ENCODE measurements at places on chromosomes 5 and 9.

DNA sequence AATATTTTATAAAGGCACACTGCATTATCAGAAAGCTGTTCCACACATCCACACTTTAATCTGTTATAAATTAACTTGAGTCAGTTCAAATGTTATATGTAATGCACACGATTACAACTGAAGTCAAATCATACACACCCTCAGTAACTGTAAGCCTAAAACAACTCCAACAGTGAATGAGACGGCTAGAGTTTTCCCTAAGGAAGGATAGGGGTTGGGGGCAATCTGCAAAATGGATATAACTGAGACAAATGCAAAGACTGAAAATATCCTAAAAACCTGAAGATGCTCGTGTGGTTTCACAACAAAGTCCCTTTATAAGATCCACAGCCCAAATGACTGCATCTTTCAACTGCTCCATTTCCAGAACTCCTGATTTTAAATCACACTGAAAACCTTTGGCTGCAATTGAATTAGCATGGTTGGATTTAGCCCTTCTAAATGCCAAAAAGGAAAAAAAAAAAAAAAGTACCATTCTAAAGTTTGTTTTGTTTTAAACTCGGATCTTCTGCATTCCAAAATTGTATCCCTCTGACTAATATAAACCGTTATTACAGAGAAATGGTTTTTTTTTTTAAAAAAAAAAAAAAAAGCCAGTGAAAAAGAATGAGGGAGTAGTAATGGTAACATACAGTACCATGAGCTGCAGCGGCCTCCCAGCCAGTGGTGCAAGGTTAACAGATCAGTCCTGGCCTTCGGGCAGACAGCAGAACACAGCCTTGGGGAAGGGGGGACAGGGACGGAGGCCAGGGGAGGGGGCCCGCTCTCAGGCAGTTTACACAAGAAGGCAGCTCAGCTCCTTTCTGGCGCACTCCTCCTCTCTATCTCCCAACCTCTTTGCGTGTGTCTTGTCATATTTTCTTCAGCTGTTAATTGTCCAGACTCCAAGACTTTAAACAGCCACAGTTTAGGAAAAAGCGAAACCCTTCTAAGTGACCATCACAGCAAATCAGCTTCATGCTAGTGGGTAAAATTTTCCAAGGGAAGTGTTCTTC, 166.1 kb downstream of the BNC2 start:
- peak; percentile 20 for DNase-seq

GRCh38 chr5:2817031-2817603, 65.6 kb upstream of the IRX2 start:
- no peak for DNase-seq

GRCh38 chr5:137415231-137415681, 83.9 kb downstream of the SPOCK1 start:
- no peak for DNase-seq

- peak; percentile 59 for DNase-seq
These were observed 165.6 kb upstream of the IER5L start for GRCh38 chr9:129343424-129344375.

DNA sequence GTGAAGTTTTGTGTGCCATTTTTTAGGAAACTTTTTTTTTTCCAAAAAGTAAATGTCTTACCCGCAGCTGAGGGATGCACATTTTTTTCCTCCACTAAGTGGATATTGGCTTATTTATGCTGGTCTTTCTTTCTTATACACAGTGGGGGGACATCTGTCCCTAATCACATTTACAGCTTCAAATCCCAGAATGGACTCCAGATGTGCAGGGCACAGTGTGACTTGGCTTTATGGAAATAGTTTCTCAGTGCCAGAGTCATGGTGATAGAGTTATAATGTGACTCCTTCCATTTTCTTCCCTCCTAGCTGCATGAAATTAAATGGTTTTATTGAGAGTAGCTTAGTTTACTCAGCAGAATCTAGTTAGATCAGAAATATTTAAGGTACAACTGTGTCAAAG, 66.5 kb downstream of the SV2C start:
- no peak for DNase-seq

DNA sequence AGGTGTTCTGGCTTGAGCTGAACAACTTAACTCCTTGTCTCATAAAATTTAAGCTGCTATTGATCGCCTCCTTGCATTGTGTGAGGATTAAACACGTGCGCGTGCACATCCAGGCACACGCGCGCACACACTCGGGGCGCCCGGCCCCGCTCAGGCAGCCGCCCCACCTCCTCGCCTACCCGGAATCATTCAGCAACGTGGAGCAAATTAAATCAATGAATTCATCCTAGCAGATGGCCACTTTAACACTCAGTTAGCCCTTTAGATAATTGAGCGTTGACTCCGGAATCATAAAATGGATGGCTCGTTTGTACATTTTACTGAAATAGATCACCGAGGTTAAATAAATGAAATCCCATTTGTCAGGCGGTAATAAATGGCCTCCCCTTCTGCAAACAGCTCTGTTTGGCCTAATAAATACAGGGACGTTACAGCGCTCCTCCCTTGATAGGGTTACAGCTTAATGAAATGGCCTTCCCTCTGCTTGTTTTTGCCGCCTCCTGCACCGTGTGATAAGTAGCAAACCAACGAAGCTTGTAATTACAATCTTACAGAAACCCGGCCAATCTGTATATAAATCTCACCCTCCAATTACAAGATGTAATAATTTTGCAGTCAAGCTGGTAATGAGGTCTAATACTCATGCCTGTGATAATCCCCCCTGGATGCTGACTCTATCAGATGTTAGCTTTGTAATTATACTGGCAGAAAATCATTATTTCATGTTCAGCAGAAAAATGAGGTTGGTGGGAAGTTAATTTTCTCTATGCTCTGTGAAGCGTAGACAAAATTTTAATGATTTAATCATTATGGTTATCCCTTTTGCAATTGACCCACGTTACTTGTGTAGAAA, 229.7 kb upstream of the IRX4 start:
- DNase-seq, result no peak

GRCh38 chr5:157290981-157291711, 25.2 kb downstream of the CYFIP2 start:
- DNase-seq, result no peak

- no peak for DNase-seq
These were observed 135.9 kb downstream of the MACROH2A1 start for GRCh38 chr5:135263022-135263668.

- no peak for DNase-seq
These were observed 22.8 kb downstream of the ITK start for GRCh38 chr5:157203417-157203816.

Data from globus pallidus (tissue), 1 donor.